ENCODE measurements at places on chromosomes 2 and 18.

DNA sequence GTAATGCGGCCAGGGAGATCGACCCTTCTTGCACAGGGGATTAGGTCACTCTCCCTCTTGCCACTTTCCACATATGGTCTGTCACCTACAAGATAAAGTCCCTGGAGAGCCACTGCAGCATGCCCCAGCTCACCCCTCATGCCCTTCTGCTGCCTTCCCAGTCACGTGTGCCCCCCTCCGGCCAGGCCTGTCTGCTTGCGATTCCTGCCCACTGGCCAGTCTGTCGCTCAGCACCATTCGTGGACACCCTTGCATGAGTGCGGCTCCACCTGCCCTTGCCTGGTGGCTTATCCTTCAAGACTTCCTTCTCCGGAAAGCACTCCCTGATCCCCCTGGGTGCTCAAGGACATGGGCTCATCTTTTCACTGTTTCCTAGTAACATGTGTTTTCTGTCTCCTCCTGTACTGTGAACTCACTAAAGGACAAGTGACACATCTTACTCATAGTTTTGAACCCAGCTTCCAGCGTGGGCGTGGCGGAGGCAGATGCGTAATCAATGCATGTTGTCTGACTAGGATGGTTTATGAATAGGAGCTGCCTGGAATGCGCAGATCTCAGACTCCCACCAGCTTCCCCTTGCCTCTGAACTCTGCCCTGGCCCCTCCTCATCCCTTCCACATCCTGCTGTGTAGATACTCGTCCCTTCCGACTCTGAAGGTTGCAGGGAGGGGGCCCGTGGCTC lies 7.8 kb upstream of the NT5DC4 start:
- DNase-seq: peak; percentile 25

DNA sequence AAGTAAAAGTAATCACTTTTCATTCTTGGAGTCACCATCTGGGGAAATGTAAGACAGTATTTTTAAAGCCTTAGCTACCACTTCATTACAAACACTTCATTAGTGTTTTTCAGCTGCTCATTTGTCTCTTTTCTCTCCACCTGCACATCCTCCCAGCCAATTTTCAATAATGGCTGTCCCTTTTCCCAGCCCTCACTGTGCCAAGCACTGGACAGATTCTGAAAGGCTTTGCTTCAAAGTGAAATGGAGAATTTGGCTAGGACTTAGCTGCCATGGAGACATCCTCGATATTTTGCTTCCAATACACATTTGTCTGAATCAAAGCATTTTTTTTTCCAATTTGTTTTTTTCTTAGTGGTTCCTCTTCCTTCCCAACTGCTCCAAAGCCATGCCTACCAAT lies 272.4 kb upstream of the NRXN1 start:
- DNase-seq: no peak

- DNase-seq: no peak
Measured at GRCh38 chr2:145124085-145124484, 604.2 kb upstream of the ZEB2 start.

DNA sequence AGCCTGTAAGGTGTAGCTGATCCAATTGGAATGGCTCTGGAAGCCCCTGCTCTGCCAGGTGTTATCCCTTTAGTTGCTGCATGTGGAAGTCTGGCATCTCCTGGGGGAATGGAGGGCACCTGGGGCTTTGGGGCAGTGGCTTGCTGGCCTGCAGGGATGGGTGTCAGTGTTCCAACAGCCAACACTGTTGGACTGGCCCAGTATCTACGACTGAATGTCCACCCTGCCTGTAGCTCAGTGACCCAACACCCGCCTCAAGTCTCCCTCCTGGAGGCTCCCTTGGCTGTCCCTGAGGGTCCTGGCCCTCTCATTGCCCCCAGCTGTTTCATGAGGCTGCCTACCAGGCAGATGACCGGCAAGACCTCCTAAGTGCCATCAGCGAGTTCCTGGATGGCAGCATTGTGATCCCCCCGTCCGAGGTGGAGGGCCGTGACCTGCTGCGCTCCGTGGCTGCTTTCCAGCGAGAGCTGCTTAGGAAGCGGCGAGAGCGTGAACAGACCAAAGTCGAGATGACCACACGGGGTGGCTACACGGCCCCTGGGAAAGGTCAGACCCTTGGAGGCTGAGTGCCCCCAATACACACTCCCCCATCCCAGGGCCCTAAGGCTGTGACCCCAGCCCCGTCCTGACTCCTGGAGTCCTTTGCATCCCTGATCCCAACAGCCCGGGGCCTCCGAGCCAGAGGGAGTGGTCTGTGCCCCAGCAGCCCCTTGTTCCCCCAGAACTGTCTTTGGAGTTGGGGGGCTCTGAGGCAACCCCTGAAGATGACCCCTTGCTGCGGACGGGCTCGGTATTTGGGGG lies 7.7 kb downstream of the SLC4A3 start:
- no peak for DNase-seq
